ENCODE measurements at places on chromosomes 7 and 10. TPM values are rescaled to one million over a fixed set of nuclear protein-coding genes. Genes with fewer than 3 reads are reported as not detected.

The HOXA13 gene
- total RNA-seq, result not detected

The NUDT1 gene
- total RNA-seq, result 95.3 TPM

The EPO gene
- not detected for total RNA-seq

The MYH16 gene
- total RNA-seq, result 0.11 TPM

The AOC1 gene
- total RNA-seq, result not detected

The SFTPA1 gene
- not detected for total RNA-seq

The PIP gene
- not detected for total RNA-seq

The DRGX gene
- not detected for total RNA-seq

The LRRN3 gene
- total RNA-seq, result 9.3 TPM

The GFRA1 gene
- 0.20 TPM for total RNA-seq
